ENCODE measurements at places on chromosomes 12 and 14. TPM values are rescaled to one million over a fixed set of nuclear protein-coding genes. Genes with fewer than 3 reads are reported as not detected.

DNA sequence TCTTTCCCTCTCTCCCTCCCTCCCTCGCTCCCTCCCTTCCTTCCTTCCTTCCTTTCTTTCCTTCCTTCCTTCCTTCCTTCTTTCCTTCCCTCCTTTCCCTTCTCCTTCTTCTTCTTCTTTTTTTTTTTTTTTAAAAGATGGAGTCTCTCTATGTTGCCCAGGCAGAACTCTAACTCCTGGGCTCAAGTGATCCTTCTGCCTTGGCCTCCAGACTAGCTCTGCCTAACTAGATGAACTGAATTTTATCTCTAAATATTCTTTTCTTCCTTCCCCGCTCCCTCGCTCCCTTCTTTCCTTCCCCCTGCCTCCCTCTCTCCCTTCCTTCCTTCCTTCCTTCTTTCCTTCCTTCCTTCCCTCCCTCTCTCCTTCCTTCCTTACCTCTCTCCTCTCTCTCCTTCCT lies 170.5 kb upstream of the LHX5 start:
- H3K4me1 ChIP-seq: no peaks in the 10 kb centered on the region
- peaks cover 53% of the 10 kb centered on the region for H3K27me3 ChIP-seq
- no peak for DNase-seq
- H3K36me3 ChIP-seq: no peaks in the 10 kb centered on the region
- H3K4me3 ChIP-seq: no peak overlapping the region
- no peak overlapping the region for H3K27ac ChIP-seq

GRCh38 chr14:71713451-71713850 lies 218.8 kb upstream of the RGS6 start:
- no peak overlapping the region for H3K27ac ChIP-seq
- peaks cover 8% of the 10 kb centered on the region for H3K4me1 ChIP-seq
- peaks cover 7% of the 10 kb centered on the region for H3K36me3 ChIP-seq
- no peak overlapping the region for H3K4me3 ChIP-seq

- no peak overlapping the region for H3K27ac ChIP-seq
- H3K27me3 ChIP-seq: peaks cover 15% of the 10 kb centered on the region
- peaks cover 11% of the 10 kb centered on the region for H3K4me1 ChIP-seq
- peak; percentile 39 for DNase-seq
Observed at GRCh38 chr14:101591121-101591520, 29.8 kb downstream of the DIO3 start.

GRCh38 chr12:112595410-112595809 lies 176.7 kb downstream of the PTPN11 start:
- no peak overlapping the region for H3K4me3 ChIP-seq
- H3K27me3 ChIP-seq: no peaks in the 10 kb centered on the region
- H3K4me1 ChIP-seq: no peaks in the 10 kb centered on the region
- DNase-seq: no peak

DNA sequence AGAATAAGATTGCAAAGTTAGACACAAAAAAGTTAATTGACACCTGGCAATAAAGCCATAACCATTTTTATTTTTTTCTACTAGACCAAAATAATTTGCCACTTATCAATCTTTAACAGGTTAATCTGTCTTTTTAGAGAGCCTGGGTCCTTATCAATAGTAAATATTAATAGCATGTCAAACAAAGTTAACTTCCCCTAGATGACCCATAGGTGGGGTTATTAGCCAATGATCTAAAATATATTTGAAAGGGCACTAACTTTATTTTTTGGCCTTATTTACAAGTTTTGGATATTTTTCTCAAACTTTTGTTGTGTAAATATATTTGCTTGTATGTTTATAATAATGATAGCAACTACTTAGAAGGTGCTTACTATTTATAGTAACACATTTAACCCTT lies 3.9 kb downstream of the ANKRD33 start:
- H3K36me3 ChIP-seq: no peaks in the 10 kb centered on the region
- peaks cover 33% of the 10 kb centered on the region for H3K4me1 ChIP-seq
- H3K27me3 ChIP-seq: peaks cover 3% of the 10 kb centered on the region

DNA sequence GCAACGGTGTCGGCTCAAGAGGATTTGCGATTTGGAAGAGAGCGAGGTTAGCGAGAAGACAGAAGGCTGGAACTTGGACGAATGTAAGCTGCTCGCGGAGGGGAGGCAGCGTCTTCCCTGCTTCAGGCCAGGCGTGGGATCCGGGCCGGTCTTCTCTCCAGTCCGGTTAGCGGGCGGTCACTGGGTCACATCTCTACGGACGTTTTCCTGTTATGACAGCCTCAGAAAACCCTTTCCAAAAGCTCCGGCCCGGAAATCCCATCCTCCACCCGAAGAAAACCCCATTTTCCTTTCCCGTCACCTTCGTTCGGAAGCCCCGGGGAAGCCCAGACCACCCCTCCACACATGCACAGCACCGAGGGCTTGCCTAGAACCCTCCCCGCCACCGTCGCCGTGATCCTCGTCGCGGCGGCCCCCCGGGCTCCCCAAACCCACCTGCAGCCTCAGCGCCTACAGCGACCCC lies 268 bp downstream of the NDUFB1 start:
- peak; percentile 68 for DNase-seq
- H3K4me1 ChIP-seq: peaks cover 10% of the 10 kb centered on the region
- H3K27ac ChIP-seq: peak overlapping the region; percentile 96
- peaks cover 12% of the 10 kb centered on the region for H3K36me3 ChIP-seq
- H3K4me3 ChIP-seq: peak overlapping the region; percentile 74
- H3K27me3 ChIP-seq: no peaks in the 10 kb centered on the region

DNA sequence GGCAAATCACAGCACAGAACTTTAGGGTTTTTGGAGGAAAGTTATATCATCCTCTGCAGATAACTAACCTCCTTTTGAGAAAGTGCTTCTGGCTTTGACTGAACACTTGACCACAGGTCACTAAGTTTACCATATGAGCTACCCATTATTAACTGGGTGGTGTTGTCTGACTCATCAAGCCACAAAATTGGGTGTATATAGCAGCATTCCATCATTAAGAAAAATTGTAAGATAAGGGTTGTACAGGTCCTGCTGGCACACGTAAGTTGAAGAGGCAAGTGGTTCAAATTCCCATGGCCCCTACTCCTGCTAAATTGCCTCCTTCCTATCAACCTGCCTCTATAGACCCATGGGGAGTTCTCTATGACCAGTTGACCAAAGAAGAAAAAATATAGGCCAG lies 39.5 kb downstream of the L2HGDH start:
- H3K36me3 ChIP-seq: no peaks in the 10 kb centered on the region
- no peaks in the 10 kb centered on the region for H3K4me1 ChIP-seq
- no peak overlapping the region for H3K27ac ChIP-seq
- no peak overlapping the region for H3K4me3 ChIP-seq
- H3K27me3 ChIP-seq: no peaks in the 10 kb centered on the region

- H3K4me3 ChIP-seq: no peak overlapping the region
- DNase-seq: no peak
- H3K27me3 ChIP-seq: no peaks in the 10 kb centered on the region
- H3K4me1 ChIP-seq: no peaks in the 10 kb centered on the region
- no peak overlapping the region for H3K27ac ChIP-seq
- no peaks in the 10 kb centered on the region for H3K36me3 ChIP-seq
Observed at GRCh38 chr12:22173177-22173576, 127.2 kb downstream of the CMAS start.

- H3K36me3 ChIP-seq: peaks cover 47% of the 10 kb centered on the region
- H3K27ac ChIP-seq: no peak overlapping the region
- H3K4me3 ChIP-seq: no peak overlapping the region
Observed at GRCh38 chr12:110012137-110012536, 12.9 kb downstream of the ANKRD13A start.

- no peak overlapping the region for H3K4me3 ChIP-seq
- H3K36me3 ChIP-seq: no peaks in the 10 kb centered on the region
- peaks cover 46% of the 10 kb centered on the region for H3K4me1 ChIP-seq
- H3K27ac ChIP-seq: no peak overlapping the region
Observed at GRCh38 chr14:22547948-22548750, 40.9 kb downstream of the DAD1 start.

DNA sequence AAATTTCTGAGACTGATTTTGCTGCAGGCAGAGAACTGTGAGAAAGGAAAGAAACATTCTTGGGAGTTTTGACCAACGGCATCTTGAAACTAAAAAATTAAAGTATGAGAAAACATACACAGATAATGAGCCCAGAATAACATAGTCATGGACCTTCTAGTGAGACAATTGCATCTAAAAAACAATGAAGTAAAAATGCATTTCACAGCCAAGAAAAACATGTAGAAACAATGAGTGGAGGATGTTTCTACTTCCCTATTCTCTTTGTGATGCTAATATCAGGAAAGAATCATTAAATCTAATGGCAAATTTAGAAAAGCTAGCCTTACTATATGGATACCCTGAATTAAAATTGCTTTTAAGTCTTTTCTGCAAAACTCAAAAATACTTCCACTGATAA lies 12.2 kb upstream of the PLEKHG7 start:
- H3K4me3 ChIP-seq: no peak overlapping the region
- DNase-seq: no peak
- H3K4me1 ChIP-seq: no peaks in the 10 kb centered on the region
- no peak overlapping the region for H3K27ac ChIP-seq
- no peaks in the 10 kb centered on the region for H3K36me3 ChIP-seq

GRCh38 chr12:127063339-127064072 lies 1203.5 kb upstream of the TMEM132C start:
- no peak for DNase-seq
- H3K4me3 ChIP-seq: no peak overlapping the region
- no peaks in the 10 kb centered on the region for H3K27me3 ChIP-seq
- no peak overlapping the region for H3K27ac ChIP-seq
- H3K36me3 ChIP-seq: no peaks in the 10 kb centered on the region
- H3K4me1 ChIP-seq: no peaks in the 10 kb centered on the region

- no peaks in the 10 kb centered on the region for H3K27me3 ChIP-seq
- H3K4me1 ChIP-seq: no peaks in the 10 kb centered on the region
- DNase-seq: no peak
- H3K4me3 ChIP-seq: no peak overlapping the region
- no peak overlapping the region for H3K27ac ChIP-seq
Observed at GRCh38 chr14:30134936-30135335, 207.3 kb upstream of the PRKD1 start.

DNA sequence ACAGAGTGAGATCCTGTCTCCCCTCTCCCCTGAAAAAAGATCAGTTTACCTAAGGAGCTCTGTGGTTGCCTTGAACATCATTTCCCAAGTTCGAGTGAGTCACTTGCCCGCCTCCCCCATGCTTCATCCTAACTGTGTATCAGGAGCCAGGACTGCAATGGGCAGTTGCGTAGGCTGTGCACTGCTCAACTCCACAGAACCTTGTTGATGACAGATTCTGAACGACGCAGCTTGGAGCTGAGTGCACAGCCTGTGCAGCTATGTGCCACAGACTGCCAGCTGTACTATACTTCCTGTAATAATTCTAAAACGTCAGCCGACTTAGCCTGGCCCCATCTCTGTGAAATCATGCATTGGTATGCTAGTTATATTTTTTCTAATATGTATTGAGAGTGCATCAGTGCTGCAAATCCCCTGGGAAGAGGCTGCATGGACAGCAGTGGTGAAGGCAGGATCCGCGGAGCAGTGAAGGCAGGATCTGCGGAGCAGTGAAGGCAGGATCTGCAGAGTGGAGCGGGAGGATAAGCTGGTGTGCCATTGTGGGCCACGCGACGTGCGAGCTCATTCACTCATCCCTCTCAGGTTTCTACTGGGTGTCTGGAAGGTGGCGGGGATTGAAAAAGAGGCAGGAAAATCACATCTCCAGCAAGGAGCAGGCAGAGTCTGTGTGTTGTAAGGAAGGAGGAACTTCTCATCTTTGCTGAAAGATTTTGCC lies 80.8 kb downstream of the GALNT9 start:
- no peak overlapping the region for H3K4me3 ChIP-seq
- no peak for DNase-seq
- peaks cover 4% of the 10 kb centered on the region for H3K4me1 ChIP-seq
- no peak overlapping the region for H3K27ac ChIP-seq
- peaks cover 14% of the 10 kb centered on the region for H3K27me3 ChIP-seq

DNA sequence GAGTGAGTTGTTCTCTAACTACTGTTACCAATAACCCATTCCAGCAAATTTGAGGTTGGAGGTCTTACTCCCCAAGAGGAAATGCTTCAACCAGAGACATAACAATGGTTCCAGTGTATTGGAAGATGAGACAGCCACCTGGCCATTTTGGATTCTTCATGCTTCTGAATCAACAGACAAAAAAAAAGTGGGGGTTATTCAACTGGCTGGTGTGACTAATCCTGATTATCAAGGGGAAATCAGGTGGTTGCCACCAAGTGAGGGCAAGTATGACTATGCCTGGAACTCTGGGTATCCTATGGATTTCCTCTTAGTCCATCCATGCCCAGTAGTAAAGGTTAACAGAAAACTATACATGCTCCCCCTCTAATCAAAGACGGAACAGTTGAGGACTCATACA lies 29.9 kb upstream of the ZNF641 start:
- H3K27ac ChIP-seq: no peak overlapping the region
- DNase-seq: no peak
- no peaks in the 10 kb centered on the region for H3K27me3 ChIP-seq

DNA sequence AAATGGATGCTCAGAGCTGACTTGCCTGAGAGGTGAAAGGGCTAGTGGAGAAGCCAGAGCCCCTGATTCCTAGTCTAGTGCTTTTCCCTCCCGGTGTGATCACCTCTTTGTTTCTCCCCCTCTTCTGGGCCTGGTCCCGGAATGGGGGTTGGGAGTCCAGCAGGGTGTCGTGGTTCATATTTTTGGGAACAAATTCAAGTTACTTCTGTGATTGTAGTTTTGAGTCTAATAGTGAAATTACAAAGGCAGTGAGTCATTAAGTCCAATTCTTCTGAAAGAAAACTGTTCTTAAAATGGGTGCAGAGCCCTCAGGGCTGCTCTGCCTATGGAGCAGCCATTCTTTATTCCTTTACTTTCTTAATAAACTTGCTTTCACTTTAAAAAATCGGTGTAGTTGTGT lies 7.6 kb downstream of the SUSD6 start:
- no peak overlapping the region for H3K27ac ChIP-seq
- H3K27me3 ChIP-seq: no peaks in the 10 kb centered on the region
- peaks cover 24% of the 10 kb centered on the region for H3K4me1 ChIP-seq
- DNase-seq: no peak
- H3K36me3 ChIP-seq: no peaks in the 10 kb centered on the region

RERG gene
- 8.1 TPM for total RNA-seq

SERPINA9 gene
- total RNA-seq: not detected

PCNX4 gene
- 67.3 TPM for total RNA-seq

MIP gene
- total RNA-seq: not detected

KRT80 gene
- total RNA-seq: 0.62 TPM

RNU4-1 gene
- 636 TPM for total RNA-seq

PRR4 gene
- total RNA-seq: 4.8 TPM

NGB gene
- not detected for total RNA-seq

PTPRB gene
- 20.8 TPM for total RNA-seq

PRDM4 gene
- total RNA-seq: 16.6 TPM

Data from muscle of leg (tissue), 16 donors.